IMR-90 (cell line): ENCODE measurements at places on chromosomes 7 and 10. TPM values are rescaled to one million over a fixed set of nuclear protein-coding genes. Genes with fewer than 3 reads are reported as not detected.

GRCh38 chr7:107850216-107850615 lies 40.8 kb upstream of the DLD start:
- DNase-seq, result no peak

DNA sequence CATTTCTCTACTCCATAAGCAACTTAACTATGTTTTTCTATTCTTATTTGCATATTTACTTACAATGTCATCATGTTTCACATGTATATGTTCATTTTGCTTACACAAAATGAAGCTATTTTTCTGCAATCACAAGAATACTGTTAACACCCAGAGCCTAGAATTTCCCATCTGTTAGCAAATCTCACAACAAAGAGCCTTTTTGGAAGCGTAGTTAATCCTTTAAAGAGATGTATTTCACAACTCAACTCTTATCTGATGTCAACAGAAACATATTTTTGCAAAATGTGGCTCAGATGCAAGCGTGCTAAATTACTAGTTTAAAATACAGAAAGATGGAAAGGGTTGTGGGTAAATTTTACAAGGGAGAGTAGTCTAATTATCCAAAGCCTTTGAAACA lies 110.6 kb upstream of the COL1A2 start:
- DNase-seq, result no peak

HOXA10 gene
- 0.18 and 0.28 TPM in 2 replicates for total RNA-seq

SORCS3 gene
- total RNA-seq, result not detected in 2 replicates

WDR11 gene
- 61.9 and 62.6 TPM in 2 replicates for total RNA-seq
